ENCODE measurements at places on chromosomes 6 and 20.

DNA sequence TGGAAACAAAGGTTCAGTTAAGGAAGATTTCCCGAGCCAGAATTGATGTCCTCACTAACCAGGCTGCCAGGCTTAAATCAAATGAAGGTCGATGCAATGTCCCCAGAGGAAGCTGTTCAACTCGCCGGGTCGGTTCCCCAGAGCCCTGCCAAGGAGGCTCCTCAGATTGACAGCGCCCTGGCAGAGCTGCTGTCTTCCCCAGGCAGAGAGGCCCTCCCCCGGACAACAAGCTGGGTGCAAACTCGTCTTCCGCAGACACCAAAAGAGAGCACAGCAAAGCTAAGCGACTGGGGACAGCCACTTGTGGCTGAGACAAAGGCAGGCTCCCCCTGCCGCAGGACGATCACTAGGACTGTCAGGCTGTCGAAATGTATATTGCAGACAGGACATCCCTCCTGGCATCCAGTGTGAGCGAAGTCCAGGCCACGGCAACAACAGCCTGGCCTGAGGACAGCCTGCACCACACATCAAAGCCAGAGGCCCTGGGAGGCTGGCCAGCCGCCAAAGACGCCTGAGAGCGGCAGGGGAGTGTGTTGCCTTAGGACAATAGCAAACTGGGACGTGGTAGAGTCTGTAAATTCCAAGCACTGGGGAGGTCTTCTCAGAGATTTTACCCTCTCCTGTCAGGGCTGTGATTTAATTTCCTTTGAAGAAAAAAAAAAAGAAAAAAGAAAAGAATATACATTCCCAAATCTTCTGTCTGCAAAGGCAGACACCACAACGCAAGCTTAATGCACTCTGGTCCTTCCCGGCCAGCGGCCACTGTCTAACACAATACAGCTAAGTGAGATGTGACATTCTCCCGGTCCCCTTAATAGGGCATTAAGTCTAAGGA is 99.1 kb downstream of the HIVEP2 start:
- DNase-seq = no peak

DNA sequence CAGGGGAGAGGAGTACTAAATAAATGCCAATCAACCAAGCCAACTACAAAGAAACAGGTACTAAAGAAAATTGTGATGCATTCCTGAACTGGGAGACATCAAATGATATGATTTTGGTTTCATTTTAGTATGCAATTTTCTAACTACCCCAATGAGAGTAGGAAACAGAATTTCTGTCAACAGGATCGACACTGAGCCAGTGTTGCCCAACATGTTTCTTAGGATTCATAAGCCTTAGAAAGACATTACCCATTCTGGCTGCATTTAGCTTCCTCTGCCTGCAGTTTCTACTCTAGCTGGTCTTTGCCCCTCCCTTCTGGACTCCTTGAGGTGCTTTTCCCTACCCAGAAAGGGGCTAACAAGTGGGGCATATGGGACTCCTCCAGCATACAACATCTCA is 49.8 kb downstream of the KCTD20 start:
- DNase-seq = no peak

DNA sequence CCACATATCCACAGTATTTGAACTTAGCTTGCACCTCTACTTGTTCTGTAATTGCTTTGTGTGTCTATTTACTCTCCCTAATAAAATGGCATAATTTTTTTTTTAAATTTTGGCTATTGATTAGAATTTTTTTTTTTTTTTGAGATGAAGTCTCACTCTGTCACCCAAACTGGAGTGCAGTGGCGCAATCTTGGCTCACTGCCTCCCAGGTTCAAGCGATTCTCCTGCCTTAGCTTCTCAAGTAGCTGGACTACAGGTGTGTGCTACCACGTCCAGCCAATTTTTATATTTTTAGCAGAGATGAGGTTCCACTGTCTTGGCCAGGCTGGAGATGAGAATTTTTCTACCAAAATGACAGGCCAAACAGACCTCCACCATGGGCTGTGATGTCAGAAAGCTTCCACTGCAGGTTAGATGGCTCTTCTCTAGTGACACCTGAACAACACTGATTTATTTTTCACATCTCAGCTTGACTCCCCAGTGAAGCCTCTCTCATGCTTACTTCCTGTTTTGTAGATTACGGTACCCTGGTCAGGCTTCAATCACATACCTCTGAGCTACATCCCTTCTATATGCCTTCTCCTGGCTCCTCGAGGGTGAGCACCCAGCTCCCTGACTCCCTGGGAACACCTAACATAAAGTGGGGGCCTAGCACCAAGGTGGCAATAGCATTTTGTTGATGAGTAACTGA is 112.8 kb downstream of the ARHGAP18 start:
- DNase-seq = no peak

DNA sequence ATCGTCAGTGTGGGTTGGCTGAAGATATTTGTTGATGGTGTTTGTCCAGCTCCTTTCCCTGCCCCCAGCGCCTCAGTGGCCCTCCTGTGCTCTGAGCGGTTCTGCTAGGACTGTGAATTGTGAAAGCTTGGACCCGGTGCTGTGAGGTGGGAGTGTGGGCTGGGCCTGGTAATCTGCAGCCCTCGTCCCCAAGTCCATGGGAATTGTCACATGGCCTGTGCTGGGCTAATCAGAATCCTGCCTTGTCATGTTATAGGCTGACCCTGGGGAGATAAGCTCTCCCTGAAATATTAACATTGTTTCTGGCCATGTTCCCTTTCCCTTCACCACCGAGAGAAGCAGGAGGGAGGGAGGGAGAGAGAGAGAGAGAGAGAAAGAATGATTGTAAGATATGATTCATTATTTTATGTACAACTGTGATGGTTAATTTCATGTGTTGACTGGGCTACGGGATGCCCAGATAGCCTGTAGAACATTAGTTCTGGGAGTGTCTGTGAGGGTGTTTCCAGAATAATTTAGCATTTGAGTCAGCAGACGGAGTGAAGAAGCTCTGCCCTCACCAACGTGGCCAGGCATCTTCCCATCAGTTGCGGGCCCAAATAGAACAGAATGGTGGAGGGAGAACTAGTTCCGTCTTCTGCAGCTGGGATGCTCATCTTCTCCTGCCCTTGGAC is 62.4 kb downstream of the TFAP2C start:
- DNase-seq = no peak

DNA sequence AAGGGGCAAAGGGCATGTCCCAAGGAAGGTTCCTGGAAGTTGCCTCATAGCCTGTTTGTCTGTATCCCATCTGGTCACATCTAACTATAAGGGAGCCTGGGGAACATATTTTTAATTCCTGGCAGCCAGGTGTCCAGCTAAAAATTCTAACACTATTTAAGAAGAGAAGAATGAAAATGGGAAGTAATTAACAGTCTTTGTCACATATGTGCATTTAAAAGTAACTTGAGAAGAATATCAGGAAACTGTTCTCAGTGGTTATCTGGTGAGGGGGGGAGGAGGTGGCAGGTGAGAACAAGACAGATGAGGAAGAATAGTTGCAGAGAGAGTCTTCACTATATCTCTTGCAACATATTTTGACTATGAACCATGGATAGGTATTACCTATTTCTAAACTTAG is 75.5 kb upstream of the ELOVL5 start:
- no peak for DNase-seq

GRCh38 chr6:56510984-56511531 is 131.6 kb downstream of the DST start:
- no peak for DNase-seq

- DNase-seq = no peak
Observed at GRCh38 chr6:169008641-169009257, 244.9 kb downstream of the THBS2 start.

- peak; percentile 90 for DNase-seq
Observed at GRCh38 chr20:49484180-49485140, 2.0 kb upstream of the KCNB1 start.
